ENCODE measurements at places on chromosomes 13 and 19.

- peaks cover 3% of the 10 kb centered on the region for H3K27me3 ChIP-seq
- no peak for DNase-seq
- no peak overlapping the region for H3K27ac ChIP-seq
- H3K4me1 ChIP-seq, result peaks cover 4% of the 10 kb centered on the region
- peak overlapping the region; percentile 47 for H3K4me3 ChIP-seq
- peaks cover 6% of the 10 kb centered on the region for H3K36me3 ChIP-seq
Measured at GRCh38 chr19:14089412-14089661, 1.2 kb downstream of the SAMD1 start.

DNA sequence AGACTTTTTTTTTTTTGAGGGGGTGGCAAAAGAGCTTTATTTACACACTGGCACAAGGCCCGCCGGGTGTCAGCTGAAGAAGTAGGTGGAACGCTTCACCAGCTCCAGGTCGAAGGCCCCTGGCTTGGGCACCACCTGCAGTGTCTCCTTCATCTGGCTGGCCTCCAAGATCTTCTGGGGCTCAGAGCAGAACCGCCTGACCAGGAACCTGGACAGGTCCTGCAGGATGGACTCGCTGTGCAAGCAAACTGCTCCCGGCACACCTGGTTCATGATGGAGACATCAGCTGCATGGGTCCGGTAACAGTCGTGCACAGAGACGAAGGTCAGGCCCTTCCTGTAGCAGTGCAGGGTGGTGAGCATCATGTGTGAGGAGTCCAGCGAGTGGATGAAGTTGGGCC lies 4.4 kb upstream of the CYP4F2 start:
- H3K4me3 ChIP-seq, result no peak overlapping the region
- H3K27ac ChIP-seq, result no peak overlapping the region
- no peaks in the 10 kb centered on the region for H3K27me3 ChIP-seq
- H3K4me1 ChIP-seq, result no peaks in the 10 kb centered on the region
- no peak for DNase-seq
- no peaks in the 10 kb centered on the region for H3K36me3 ChIP-seq

GRCh38 chr19:48254529-48254970 lies 1.2 kb downstream of the CARD8 start:
- no peak overlapping the region for H3K4me3 ChIP-seq
- DNase-seq, result no peak
- H3K27ac ChIP-seq, result no peak overlapping the region
- H3K36me3 ChIP-seq, result no peaks in the 10 kb centered on the region
- no peaks in the 10 kb centered on the region for H3K27me3 ChIP-seq

DNA sequence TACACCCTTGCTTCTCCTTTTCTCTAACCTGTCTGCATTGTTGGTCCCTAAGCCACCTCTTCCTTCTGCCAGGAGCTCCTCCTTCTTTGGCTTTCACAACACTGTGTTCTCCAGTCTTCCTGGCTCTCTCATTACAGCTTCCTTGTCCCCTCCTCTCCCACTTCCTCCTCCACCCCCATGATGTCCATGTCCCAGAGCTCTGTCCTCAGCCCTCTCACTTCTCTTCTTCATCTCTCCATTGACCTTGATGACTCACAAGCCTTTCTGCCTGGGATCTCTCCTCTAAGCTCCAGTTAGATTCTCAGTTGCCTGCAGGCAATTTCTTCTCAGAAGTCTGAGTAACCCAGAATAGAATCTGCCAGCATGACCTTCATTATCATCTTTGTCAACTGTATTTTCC lies 100.3 kb upstream of the WASF3 start:
- no peaks in the 10 kb centered on the region for H3K36me3 ChIP-seq
- H3K27me3 ChIP-seq, result no peaks in the 10 kb centered on the region
- DNase-seq, result no peak
- H3K4me1 ChIP-seq, result no peaks in the 10 kb centered on the region

GRCh38 chr19:10339380-10339960 lies at the start of gene ICAM3:
Gene ICAM3 (minus strand): TSS chr19:10339624. CDS start chr19:10339614, 10 bp downstream.
- no peak within 1 kb of the TSS for H3K4me3 ChIP-seq
- no peak for DNase-seq
- no peaks in the 10 kb centered on the region for H3K36me3 ChIP-seq

GRCh38 chr19:10399878-10400277 lies 3.5 kb downstream of the CDC37 start:
- H3K27ac ChIP-seq, result no peak overlapping the region
- no peak for DNase-seq
- H3K36me3 ChIP-seq, result peaks cover 8% of the 10 kb centered on the region
- H3K4me1 ChIP-seq, result no peaks in the 10 kb centered on the region
- H3K4me3 ChIP-seq, result no peak overlapping the region

DNA sequence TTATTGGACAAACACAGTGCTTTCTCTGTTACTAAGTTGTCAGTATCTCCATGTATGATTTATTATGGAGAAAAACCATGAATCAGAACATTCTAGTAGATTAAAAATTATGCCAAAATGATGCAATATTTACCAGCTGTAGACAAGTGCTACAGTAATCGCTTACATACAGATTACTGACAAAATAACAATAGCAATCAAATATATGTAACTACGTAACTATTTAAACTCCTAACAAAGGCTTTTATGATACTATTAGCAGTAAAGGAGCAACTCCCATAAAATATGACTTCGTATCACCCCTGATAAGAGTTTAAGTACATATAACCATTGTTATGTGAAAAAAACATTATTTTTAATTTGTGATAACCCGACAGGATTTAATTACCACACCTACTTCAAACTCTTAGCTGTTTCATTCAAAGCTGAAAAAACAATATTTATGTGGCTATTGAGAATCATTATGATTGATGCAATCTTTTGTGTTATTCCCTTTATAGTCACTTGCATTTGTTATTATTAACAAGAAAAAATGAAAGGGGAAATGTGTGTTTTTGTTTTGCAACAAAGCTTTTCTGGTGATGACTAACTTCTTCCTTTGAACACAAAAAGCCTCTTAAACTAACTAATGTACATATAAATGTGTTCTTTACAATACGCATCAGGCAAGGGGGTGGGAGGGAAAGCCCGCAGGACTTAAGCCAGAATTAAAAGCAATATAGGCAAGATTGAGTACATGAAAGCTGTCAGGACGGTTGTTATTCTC lies 147.4 kb downstream of the ABCC4 start:
- H3K4me3 ChIP-seq, result no peak overlapping the region
- H3K4me1 ChIP-seq, result peaks cover 10% of the 10 kb centered on the region
- H3K27ac ChIP-seq, result no peak overlapping the region
- DNase-seq, result peak; percentile 33
- H3K36me3 ChIP-seq, result no peaks in the 10 kb centered on the region

DNA sequence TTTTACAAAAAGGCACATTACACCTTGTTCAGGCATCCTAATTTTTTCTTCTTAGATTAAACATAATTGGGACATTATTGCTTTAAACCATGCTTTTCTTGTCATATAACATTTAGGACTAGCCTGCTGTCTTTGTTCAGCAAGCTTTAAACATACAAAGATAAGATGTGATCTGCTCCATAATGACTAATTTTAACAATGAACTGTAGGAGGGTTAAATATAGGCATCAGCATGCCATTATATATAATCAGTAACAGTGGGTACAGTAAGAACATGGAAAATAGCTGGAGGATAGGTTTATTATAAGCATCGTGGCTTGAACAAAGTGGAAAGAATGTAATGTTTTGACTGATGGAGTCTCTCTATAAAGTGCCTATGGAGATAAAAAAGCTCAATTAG lies 661.7 kb downstream of the SLITRK6 start:
- H3K27ac ChIP-seq, result no peak overlapping the region
- H3K27me3 ChIP-seq, result no peaks in the 10 kb centered on the region
- no peaks in the 10 kb centered on the region for H3K36me3 ChIP-seq
- no peaks in the 10 kb centered on the region for H3K4me1 ChIP-seq

DNA sequence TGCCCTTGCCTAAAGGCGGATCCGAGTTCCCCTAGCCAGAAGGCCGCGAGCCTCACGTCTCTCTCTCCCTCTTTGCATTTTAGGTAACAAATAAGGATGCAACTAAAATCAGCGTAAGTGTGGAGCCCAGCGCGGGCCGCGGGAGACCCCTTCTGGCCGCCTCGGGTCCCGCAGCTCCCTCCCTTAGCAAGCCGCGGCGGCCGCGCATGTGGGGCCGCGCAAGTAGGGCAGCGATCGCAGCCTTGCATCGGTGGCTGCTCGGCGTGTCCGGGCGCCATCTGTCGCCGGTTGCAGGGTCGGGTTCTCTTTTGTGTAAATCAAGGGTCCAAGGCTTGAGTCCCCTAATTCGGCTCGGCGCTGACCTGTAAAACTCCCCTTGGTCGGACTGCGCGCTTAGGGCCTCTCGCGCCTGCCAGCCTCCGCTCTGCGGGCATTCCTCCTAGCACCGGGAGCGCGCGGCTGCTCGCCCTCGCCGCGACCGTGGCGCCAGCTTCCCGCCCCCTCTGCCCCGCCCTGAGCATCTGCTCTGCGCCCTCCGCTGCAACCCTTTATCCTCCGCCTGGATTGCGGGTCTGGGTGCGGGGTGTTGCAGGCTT lies 2.7 kb downstream of the VSTM2B start:
- peak; percentile 91 for DNase-seq
- no peak overlapping the region for H3K27ac ChIP-seq
- H3K36me3 ChIP-seq, result no peaks in the 10 kb centered on the region
- peaks cover 6% of the 10 kb centered on the region for H3K4me1 ChIP-seq

DNA sequence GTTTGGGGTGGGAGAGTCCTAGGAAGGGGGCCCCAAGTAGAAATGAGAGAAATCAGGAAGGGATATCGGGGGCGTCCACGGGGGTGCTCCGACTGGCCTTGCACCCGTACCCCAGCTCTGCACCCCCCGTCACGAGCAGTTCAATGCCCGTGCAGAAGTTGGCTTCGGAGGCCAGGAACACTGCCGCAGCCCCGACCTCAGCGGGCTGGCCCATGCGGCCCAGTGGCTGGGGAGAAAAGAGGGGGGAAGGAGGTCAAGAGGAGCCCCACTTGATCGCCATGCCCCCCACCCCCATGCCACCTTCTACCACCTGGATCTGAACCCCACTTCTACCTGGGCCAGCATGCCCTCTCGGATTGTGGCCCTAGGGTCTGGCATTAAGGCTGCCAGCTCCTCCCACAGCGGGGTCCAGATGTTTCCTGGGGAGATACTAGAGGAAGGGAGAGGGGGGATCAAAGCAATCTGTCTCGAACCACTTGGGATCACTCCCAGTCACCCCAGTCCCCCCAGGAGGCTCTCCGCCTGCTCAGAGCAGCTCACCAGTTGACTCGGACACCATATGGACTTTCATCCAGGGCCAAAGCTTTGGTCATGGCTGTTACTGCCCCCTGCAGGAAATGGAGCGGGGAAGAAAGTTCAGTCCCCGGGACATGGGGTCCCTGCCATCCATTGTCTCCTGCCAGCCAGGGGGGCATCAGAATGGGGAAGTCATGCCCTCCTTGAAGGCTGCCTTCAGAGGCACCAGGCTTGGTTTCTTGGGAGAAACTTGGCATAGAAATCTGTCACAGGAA lies 2.5 kb upstream of the BCAT2 start:
- H3K27ac ChIP-seq, result no peak overlapping the region
- H3K27me3 ChIP-seq, result peaks cover 11% of the 10 kb centered on the region
- no peaks in the 10 kb centered on the region for H3K36me3 ChIP-seq

DNA sequence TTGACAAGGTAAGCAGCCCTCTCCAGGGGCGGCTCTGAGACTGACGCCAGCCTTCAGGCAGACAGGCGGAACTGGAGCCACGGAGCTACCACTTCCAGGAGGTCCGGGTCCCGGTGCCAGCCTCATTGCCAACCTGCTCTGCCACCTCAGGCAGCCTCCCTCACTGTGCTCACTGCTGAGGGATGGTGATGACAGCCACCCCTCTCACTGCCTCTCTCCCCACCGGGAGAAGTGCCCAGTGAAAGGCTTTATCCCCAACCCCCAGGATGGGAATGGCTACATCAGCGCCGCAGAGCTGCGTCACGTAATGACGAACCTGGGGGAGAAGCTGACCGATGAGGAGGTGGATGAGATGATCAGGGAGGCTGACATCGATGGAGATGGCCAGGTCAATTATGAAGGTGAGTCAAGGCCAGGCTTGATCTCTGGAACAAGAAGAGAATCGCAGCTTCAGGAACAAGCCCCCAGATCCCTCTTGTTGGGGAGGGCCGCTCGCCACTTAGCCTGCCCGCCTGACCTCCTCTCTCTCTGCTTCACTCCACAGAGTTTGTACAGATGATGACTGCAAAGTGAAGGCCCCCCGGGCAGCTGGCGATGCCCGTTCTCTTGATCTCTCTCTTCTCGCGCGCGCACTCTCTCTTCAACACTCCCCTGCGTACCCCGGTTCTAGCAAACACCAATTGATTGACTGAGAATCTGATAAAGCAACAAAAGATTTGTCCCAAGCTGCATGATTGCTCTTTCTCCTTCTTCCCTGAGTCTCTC lies 7.6 kb downstream of the CALM3 start:
- H3K36me3 ChIP-seq, result peaks cover 36% of the 10 kb centered on the region
- no peak for DNase-seq
- no peak overlapping the region for H3K4me3 ChIP-seq
- peaks cover 3% of the 10 kb centered on the region for H3K4me1 ChIP-seq
- H3K27ac ChIP-seq, result no peak overlapping the region
- no peaks in the 10 kb centered on the region for H3K27me3 ChIP-seq

DNA sequence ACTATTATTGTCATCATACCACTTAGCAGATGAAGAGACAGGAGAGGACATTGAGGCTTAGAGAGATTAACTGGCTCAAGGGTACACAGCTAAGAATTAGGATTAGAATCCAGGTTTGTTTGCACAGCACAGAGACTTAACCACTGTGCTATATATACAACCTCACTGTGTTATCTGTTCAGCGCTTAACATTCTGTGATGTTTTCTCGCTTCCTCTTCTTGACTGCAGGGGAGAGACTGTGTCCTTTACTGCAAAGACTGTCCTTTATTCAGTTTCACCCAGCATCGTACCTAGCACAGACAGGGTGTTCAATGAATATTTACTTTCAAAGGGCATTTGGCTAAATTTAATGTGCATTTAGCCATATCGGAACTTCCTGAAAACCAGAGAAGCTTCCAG lies 54.9 kb upstream of the PCDH8 start:
- H3K27me3 ChIP-seq, result no peaks in the 10 kb centered on the region
- no peak overlapping the region for H3K4me3 ChIP-seq
- H3K36me3 ChIP-seq, result no peaks in the 10 kb centered on the region
- peaks cover 33% of the 10 kb centered on the region for H3K4me1 ChIP-seq
- no peak for DNase-seq

GRCh38 chr19:28443361-28443760 lies 769.6 kb downstream of the UQCRFS1 start:
- H3K27me3 ChIP-seq, result no peaks in the 10 kb centered on the region
- no peak overlapping the region for H3K4me3 ChIP-seq
- H3K36me3 ChIP-seq, result no peaks in the 10 kb centered on the region
- H3K27ac ChIP-seq, result no peak overlapping the region
- no peak for DNase-seq

GRCh38 chr13:23680845-23681669 lies 110.8 kb downstream of the TNFRSF19 start:
- DNase-seq, result no peak
- no peaks in the 10 kb centered on the region for H3K4me1 ChIP-seq
- H3K4me3 ChIP-seq, result no peak overlapping the region
- H3K36me3 ChIP-seq, result no peaks in the 10 kb centered on the region

GRCh38 chr13:99323488-99323887 lies 16.3 kb upstream of the GPR183 start:
- no peak for DNase-seq
- H3K4me1 ChIP-seq, result no peaks in the 10 kb centered on the region
- H3K27me3 ChIP-seq, result no peaks in the 10 kb centered on the region

Measured in H1 (cell line).